ENCODE measurements at places on chromosomes 1 and 21.

GRCh38 chr1:47699492-47700235 is 261.8 kb downstream of the FOXD2 start:
- no peak for DNase-seq

DNA sequence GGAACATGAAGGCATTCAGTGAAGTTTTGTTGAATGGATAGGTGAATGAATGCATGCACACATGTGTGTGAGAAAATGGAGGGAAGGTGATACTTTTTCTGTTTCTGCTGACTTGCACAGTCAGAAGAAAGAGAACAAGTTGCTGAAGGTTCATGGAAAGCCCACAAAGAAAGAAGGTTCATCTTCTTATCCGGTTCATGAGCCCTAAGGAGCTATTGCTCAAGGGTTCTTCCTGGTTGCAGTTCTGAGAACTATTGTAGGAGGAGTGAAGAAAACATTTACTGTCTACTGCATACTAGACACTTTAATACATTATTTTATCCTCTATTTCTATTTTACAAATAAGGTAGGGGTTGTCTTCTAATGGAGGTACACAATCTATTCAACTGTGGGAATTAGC is 13.4 kb upstream of the NIBAN1 start:
- no peak for DNase-seq

DNA sequence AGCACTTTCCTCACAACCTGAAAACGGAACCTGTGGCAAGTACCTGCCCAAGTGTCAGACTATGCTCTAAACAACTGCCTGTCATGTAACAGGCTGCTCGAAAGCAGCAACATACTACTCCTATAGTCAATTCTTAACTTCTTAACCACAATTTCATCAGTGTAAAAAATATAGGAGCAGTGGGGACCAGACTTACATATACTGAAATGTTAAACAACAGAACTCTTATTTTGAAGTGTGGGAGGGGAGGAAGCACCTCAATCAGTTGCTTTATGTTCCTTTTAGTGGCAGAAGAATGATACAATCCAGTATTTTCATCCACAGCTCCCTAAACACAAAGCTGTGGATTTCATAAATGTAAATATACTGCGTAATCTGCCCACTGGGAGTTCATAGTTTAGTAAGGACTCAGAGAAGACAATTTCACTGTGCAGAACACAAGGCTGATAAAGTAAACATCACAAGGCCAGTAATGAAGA is 44.2 kb downstream of the WLS start:
- DNase-seq: no peak

DNA sequence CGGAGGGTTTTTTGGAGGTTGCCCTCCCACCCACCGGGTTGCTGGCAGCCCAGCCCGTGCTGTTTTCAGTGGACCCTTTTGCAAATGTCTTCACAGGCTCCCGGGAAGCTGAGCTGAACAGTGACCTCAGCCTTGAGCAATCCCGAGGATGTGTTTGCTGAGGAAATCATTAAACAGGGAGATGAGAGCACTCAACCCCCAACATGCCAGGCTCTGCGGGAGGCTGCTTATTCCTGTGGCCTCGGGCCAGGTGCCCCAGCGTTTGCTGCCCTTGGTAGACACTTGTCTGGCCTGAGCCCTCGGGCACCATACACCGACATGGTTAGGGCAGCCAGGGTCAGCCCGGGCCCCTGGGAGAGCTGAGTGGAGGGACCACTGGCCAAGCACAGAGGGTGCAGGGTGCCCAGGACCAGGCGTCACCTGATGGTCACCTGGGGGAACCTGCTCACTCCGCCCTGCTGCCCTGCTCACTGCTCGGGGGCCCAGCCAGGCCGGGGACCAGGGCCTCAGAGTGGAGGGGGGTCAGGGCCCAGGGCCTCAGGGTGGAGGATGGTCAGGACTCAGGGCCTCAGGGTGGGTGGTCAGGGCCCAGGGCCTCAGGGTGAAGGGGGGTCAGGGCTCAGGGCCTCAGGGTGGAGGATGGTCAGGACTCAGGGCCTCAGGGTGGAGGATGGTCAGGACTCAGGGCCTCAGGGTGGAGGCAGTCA is 42.5 kb upstream of the POFUT2 start:
- DNase-seq: no peak

DNA sequence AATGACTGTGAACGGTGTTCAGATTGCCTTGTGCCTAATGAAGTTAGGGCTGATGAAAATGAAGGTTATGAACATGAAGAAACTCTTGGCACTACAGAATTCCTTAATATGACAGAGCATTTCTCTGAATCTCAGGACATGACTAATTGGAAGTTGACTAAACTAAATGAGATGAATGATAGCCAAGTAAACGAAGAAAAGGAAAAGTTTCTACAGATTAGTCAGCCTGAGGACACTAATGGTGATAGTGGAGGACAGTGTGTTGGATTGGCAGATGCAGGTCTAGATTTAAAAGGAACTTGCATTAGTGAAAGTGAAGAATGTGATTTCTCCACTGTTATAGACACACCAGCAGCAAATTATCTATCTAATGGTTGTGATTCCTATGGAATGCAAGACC is 96.6 kb downstream of the ZFYVE9 start:
- no peak for DNase-seq
